ENCODE measurements at places on chromosomes 12 and 14.

DNA sequence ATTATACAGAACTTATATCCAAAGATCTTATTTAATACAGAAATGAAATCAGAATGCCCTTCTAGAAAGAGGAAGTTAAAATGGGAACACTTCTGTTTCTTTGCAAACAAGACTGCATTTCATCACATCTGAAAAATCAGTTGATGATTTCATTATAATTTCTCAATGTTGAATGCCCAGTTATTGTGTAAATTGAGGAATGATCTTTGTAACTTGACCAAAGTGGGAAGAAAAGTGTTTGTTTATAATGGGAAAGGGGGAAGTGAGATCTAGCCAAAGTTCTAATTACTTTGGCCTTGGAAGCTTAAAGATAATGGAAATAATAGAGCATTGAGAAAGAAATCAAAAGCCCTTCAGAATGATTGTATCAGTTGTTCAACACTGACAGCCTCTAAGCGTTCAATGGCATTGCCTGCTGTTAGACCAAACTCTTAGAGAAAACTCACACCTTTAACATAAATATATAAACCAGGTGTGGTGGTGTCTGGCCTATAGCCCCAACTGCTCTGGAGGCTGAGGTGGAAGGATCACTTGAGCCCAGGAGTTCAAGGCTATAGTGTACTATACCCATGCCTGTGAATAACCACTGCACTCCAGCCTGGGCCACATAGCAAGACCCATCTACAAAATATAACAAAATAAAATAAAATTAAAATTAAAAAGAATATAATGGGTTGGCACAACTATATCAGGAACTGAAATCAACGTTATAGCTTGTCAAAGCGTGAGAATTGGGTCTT is 9.9 kb upstream of the LYZ start:
- no peak for DNase-seq

GRCh38 chr12:53777936-53778644 is 26.3 kb upstream of the CISTR start:
- no peak for DNase-seq

DNA sequence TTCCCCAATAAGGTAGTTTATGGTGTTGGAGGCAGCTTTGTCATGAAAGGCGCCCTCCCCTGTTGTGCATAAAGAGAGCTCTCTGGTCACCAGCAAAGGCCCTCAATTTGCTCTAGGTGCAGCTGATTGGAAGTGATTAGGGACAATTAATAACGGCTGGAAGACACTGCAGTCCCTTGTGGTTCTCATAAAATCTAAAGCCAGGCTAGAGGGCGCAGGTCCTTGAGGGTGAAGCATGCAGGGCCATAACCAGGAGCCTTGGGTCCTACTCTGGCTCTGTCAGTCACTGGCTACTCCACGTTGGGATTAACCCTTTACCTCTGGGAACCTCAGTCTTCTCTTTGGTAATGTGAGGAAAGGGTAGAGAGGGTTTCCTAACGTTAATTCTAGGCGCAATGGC is 1.9 kb downstream of the DAAM1 start:
- no peak for DNase-seq

GRCh38 chr12:93146970-93147369 is 217.9 kb upstream of the EEA1 start:
- DNase-seq, result no peak

- no peak for DNase-seq
Observed at GRCh38 chr14:63510538-63510937, 32.6 kb downstream of the PPP2R5E start.

GRCh38 chr14:99241325-99242010 is 30.5 kb downstream of the BCL11B start:
- DNase-seq, result no peak
